NCI-H1105 treated with DMSO at 0.1 percent for 48 hours (cell line): ENCODE measurements at places on chromosomes 12 and 14.

DNA sequence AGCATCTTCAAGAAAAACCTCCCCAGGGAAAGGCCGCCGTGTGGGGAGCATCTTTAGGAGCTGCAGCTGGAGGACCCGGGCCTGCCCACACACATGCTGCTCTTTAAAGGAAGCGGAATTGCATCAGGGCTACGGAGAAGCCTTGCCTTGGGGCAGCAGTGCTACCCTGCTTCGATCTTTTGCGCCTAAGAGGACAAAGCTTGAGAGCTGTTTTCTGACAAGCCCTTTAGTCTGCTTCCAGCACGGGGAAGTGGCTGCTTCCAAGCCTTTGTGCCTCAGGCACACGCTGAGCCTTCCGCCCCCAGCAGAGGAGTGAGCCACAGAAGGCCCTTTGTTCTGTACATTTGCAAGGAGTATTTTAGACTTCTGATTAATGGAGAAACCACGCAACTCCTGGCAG, 31.5 kb downstream of the COA8 start:
- DNase-seq, result no peak

GRCh38 chr14:68172627-68173026, 353.0 kb downstream of the RAD51B start:
- no peak for DNase-seq

DNA sequence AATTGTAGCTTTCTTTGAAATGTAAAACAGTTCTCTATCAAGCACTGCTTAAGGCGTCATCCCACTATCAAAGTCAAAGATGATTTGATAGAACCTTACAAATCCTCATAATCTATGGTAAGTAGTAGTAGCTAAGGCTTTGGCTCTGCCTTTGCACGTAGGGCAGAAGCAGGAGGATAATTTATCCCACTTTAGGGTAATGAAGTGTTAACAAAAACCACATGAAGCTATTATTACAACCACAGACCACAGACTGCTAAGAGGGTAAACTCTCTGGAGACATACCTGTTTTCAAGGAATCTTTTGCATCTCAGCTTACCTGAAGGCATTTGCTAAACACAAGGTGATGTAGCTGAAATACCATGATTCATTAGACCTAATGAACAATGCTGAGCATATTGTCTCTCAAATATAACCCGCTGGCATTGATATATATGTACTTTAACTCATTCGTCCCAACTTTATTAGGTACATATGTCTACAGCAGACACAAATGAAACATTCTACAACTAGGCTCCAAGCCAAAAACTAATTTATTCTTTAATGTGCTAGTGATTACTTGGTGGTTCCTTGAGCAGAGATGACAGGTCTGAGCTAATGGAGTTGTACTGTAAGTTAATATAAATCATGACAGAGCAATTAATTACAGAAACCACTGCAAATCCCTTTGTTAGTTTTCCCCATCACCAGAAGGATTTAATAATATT, 368.8 kb downstream of the ETNK1 start:
- DNase-seq, result peak; percentile 34

- peak; percentile 54 for DNase-seq
Measured at GRCh38 chr12:26122681-26123481, 2.0 kb downstream of the BHLHE41 start.

DNA sequence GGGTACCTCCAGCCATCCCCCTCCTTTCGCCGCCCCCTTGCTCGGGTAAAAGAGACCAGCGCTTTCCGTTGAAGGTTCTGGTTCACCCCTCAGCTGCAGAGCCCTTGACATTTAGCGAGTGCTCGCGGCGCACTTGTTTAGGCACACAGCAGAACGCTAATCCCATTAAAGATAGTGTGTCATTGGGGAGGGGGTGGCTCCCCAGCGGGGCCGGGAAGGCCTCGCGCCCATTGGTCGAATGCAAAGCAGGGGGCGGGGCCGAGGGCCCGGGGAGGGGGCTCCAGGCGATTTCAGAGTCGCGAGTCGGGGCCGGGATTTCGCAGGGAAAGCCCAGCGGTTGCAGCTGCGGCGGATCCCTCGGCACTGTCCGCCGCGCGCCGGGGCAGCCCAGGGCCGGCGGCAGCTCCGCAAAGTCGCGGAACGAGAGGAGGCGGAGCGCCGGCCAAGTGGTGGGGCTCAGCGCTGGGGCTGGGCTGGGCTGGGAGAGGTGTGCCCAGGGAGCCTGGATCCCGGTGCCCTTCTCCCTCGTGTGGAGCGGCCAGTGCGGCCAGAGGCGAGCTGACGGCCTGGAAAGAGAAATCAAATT, 122.9 kb downstream of the TSPAN9 start:
- peak; percentile 68 for DNase-seq

- DNase-seq, result no peak
Measured at GRCh38 chr12:57813971-57814772, 4.4 kb downstream of the AVIL start.

GRCh38 chr12:51415931-51416330, 8.7 kb upstream of the SLC4A8 start:
- DNase-seq, result no peak

GRCh38 chr12:84077679-84078078, 834.9 kb downstream of the SLC6A15 start:
- peak; percentile 95 for DNase-seq

- DNase-seq, result no peak
Measured at GRCh38 chr14:101781240-101782061, 19.9 kb downstream of the PPP2R5C start.

DNA sequence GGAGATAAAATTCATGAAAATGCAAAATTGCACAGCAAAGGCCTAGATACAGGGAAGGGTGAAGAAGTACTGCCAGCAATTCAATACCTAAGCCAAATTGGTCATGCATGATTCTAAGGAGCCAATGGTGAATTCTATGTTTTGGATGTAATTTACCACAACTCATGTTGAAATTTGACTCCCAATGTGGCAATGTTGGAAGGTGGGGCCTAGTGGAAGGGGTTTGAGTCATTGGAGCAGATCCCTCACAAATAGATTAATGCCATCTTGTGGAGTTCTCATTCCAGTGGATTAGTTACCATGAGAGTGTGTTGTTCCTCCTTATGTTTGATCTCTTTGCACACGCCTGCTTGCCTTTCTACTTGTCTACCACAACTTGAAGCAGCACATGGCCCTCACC, 194.0 kb upstream of the ALG10 start:
- DNase-seq, result no peak

DNA sequence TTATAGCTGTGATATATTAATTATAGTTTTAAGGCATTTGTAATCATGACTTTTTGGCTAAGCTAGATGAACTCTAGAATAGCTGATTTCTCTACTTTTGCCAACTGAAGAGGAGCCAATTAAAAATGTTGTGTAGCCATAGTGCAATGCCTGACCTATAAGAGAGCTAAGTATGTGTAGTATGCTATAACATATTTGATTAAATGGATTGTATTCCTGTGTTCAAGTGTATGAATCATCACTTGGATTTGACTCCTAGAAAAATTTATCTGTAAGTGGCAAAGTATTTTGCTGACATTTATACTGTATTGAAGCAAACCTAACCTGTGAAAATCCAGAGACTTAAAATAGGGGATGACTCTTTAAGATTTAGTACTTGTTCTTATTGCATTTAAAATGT, 34.2 kb downstream of the PCNX4 start:
- no peak for DNase-seq

- DNase-seq, result no peak
Measured at GRCh38 chr12:51692016-51692415, 101.0 kb downstream of the SCN8A start.

DNA sequence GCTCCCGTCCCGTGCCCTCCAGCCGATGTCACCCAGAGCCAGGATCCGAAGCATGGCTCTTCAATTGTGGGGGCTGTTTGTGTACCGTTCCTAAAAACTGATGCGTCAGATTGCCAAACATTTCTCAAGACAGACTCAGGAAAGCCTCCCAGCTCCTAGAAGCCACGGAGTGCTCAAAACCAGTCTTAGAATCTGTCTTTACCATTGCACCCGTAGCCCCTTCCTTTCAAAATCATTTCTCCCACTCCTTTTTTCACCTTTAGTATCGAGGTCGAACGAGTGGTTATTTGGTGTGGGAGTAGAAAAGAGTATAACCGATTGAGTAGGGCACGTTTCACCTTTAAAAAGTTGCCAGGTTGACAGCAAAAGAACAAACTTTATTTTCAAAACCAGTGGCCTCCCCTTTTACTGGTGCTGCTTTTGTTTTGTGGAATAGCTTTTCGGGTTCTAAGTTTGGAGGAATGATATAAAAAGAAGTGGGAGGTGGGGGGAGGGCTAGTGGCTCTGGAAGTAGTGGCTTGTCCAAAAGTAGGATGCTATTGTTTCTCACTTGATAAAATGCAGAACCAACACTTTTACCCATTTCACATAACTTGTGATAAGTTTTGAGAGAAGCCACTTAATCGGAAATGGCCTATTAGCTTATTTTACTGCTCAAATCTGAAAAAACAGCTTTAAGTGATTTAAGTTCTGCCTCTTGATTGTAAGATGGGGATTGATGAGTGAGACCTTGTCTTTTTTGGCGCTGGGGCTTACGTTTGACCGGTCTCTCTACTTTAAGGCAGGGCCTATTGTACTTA, 803 bp downstream of the STK38L start:
- peak; percentile 39 for DNase-seq

GRCh38 chr14:58341152-58341748, 42.9 kb downstream of the ARID4A start:
- no peak for DNase-seq

DNA sequence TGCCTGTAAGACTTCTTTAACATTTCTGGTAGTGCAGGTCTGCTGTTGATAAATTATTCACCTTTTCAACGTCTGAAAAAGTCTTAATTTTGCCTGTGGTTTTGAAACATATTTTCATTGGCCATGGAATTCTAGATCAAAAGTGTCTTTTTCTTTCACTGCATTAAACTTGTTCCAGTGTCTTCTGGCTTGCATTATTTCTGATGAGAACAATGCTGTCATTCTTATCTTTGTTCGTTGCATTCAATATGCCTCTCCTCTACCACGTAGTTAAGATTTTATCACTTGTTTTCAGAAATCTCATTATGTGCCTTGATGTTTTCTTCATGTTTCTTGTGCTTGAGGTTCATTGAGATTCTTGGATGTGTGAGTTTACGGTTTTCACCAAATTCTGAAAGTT, 13.4 kb upstream of the KIF26A start:
- DNase-seq, result no peak

DNA sequence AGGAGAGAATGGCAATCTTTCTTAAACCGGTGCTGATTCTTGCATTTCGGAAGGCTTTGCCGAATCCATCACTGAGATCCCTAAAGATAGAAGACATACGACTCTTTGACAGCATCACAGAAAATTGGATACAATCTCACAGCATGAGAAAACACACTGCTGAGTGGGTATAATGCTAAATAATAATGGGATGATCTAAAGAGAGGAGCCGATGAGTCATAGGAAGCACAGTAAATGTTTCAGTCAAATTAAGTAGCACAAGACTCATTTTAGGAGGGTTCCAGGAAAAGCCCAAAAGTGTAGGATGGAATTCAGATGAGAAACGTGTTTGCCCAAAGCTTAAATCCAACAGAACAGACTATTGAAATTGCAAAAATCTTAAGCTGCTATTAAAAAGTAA, 81.7 kb downstream of the CPNE8 start:
- DNase-seq, result no peak

DNA sequence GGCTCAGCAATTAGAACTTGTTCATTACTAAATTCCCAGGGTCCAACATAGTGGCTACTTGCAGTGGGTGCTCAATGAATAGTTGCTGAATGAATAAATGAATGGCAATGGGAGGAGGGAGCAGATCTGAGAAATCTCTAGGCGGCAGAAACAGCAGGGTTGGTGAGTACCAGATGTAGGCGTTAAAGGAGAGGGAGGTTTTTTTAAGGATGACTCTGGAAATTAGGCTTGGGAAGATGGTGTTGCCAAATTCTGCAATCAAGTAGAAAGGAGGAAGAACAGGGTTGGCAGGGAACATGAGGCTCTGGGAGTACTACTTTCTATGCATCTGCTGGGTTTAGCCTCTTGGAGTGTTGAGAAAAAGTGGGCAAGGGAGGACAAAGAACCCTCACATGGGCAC, 207.1 kb downstream of the APAF1 start:
- DNase-seq, result no peak

GRCh38 chr14:54682578-54682977, 115.7 kb downstream of the SAMD4A start:
- DNase-seq, result no peak

DNA sequence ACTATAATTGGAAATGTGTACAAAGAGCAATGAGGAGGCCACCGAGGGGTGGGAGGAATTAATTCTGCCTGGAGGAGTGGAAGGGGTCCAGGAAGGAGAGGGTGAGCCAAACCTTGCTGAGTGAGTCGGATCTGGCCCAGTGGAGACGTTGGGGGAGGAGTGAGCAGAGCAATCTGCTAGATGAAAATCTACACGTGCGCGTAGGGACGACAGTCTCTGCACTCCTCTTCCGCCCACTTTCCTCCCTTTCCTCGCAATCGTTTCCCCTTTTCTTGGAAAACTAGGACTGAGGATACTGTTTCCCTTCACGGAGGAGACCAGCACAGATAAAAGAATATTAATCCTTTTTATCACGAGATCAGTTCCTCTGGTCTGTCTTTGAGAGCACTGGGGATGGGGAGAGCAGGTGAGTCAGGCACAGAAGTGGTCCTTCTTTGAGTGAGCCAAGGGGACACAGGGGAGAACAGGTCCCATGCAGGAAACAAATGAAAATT, 2.9 kb upstream of the NAB2 start:
- DNase-seq, result no peak

DNA sequence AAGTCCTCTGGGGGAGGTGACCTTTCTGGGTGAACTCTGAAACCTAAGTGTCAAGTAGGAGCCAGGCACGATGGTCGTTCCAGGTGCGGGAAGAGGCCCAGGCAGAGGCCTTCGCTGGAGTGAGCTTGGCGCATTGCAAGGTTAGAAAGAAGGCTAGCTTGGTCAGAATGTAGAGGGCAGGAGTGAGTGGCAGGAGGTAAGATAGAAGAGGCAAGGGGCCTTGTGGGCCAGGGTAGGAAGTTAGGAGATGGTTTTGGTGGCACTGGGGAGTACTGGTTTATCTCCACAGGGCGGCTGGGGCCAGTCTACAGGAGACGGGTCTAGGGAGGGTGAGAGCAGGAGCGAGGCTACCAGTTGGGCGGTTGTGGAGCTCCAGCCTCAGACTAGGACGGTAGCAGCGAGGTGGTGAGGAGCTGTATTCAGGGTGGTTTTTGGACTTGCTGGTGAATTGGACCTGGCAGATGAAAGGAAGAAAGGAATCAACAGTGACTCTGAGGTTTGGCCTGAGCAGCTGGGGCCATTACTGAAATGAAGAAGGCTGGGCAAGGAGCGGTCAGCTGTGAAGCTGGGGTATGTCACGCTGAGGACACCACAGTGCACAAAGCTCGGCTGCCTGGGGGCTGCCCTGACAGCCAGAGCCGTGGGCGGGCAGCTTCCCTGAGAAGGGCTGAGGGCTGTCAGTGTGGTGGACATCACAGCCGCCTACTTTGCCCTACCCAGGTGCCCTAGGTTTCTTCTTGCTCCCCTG, 9.0 kb downstream of the MLXIP start:
- DNase-seq, result no peak
